Osteocyte (in vitro differentiated cells): ENCODE measurements at places on chromosomes 5 and 9. TPM values are rescaled to one million over a fixed set of nuclear protein-coding genes. Genes with fewer than 3 reads are reported as not detected.

- H3K4me1 ChIP-seq, result no peaks in the 10 kb centered on the region
- no peaks in the 10 kb centered on the region for H3K36me3 ChIP-seq
- no peaks in the 10 kb centered on the region for H3K27me3 ChIP-seq
Measured at GRCh38 chr5:119063579-119064379, 7.1 kb upstream of the DMXL1 start.

DNA sequence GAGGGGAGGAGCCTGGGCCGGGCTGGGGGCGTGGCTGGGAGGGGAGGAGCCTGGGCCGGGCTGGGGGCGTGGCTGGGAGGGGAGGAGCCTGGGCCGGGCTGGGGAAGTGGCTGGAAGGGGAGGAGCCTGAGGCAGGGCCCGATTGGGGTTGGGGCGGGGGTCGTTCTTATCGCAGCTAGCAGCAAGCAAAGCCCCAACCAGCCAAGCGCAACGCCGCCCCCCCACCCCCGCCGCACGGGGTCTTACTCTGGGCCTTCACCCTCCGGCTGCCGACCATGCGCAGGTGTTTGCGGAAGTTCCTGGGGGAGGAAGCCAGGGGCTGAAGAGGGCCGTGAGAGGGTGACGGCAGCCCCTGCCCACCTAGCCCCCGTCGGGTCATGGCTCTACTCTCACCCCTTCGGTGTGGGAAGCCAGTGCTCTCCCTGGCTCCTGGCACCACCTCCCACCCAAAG is 5.0 kb downstream of the NSMF start:
- no peak overlapping the region for H3K27ac ChIP-seq
- no peaks in the 10 kb centered on the region for H3K27me3 ChIP-seq
- no peak for DNase-seq
- peaks cover 29% of the 10 kb centered on the region for H3K4me1 ChIP-seq
- H3K4me3 ChIP-seq, result no peak overlapping the region
- H3K36me3 ChIP-seq, result peaks cover 3% of the 10 kb centered on the region

Gene MSMP
- 0.56 TPM in 1 of 2 replicates, not detected in the other for total RNA-seq

- peaks cover 12% of the 10 kb centered on the region for H3K27me3 ChIP-seq
- no peak overlapping the region for H3K27ac ChIP-seq
- H3K4me1 ChIP-seq, result no peaks in the 10 kb centered on the region
- no peak overlapping the region for H3K4me3 ChIP-seq
- DNase-seq, result no peak
- no peaks in the 10 kb centered on the region for H3K36me3 ChIP-seq
Measured at GRCh38 chr5:159937580-159937979, 21.3 kb downstream of the ADRA1B start.

- no peaks in the 10 kb centered on the region for H3K27me3 ChIP-seq
- H3K4me1 ChIP-seq, result no peaks in the 10 kb centered on the region
- no peak for DNase-seq
- no peaks in the 10 kb centered on the region for H3K36me3 ChIP-seq
- no peak overlapping the region for H3K27ac ChIP-seq
Measured at GRCh38 chr5:19496056-19496455, 491.9 kb downstream of the CDH18 start.

Gene LHX3
- not detected in 2 replicates for total RNA-seq

DNA sequence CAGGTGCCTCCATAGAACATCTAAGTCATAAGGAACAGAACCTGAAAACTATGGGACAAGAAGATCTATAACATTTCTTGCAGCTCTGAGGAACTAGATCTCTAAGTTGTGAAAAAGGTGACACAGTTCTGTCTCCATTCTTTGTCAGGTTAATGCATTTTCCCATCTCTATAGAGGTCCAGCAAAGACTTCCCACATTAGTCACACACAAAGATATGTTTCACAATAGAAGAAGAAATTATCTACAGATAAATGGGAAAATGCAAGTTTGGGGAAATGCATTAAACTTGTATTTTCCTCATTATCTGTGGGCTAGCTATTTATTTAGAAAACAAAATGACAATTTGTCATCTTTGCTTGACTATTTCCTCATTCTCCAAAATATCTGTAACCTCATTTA is 458.6 kb upstream of the PAPPA start:
- H3K27me3 ChIP-seq, result no peaks in the 10 kb centered on the region
- no peak for DNase-seq
- peaks cover 2% of the 10 kb centered on the region for H3K36me3 ChIP-seq
- no peak overlapping the region for H3K27ac ChIP-seq

GRCh38 chr5:167664222-167664804 is 627.1 kb upstream of the WWC1 start:
- H3K4me1 ChIP-seq, result peaks cover 15% of the 10 kb centered on the region
- H3K27me3 ChIP-seq, result no peaks in the 10 kb centered on the region
- no peak overlapping the region for H3K4me3 ChIP-seq
- no peak overlapping the region for H3K27ac ChIP-seq

Gene TMEM232
- total RNA-seq, result 2.7 and 3.5 TPM in 2 replicates

GRCh38 chr5:14806456-14806855 is 65.1 kb downstream of the ANKH start:
- no peaks in the 10 kb centered on the region for H3K27me3 ChIP-seq
- no peak for DNase-seq
- no peak overlapping the region for H3K4me3 ChIP-seq
- H3K36me3 ChIP-seq, result peaks cover 3% of the 10 kb centered on the region
- peaks cover 35% of the 10 kb centered on the region for H3K4me1 ChIP-seq
